ENCODE measurements at places on chromosomes 2 and 18.

DNA sequence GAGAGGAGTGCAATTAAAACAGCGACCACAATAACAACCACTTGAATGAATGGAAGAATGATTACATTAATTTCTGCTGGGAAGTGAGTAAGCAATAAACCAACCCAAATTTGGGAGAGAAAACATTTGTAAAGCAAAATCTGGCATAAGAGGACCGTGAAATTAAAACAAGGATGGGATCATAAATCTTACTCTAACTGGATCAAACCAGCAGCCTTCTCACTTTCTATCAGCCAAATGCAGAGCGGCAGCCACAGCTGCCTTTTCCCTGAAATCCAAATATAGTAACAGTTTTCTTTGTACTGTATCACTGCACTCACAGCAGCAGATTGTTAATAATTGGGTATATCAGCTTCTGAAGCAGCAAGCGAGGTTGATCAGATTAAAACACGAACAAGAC is 245.2 kb upstream of the REG3G start:
- no peak for DNase-seq

- no peak for DNase-seq
These were observed 33.8 kb downstream of the CCDC93 start for GRCh38 chr2:117979911-117980701.

DNA sequence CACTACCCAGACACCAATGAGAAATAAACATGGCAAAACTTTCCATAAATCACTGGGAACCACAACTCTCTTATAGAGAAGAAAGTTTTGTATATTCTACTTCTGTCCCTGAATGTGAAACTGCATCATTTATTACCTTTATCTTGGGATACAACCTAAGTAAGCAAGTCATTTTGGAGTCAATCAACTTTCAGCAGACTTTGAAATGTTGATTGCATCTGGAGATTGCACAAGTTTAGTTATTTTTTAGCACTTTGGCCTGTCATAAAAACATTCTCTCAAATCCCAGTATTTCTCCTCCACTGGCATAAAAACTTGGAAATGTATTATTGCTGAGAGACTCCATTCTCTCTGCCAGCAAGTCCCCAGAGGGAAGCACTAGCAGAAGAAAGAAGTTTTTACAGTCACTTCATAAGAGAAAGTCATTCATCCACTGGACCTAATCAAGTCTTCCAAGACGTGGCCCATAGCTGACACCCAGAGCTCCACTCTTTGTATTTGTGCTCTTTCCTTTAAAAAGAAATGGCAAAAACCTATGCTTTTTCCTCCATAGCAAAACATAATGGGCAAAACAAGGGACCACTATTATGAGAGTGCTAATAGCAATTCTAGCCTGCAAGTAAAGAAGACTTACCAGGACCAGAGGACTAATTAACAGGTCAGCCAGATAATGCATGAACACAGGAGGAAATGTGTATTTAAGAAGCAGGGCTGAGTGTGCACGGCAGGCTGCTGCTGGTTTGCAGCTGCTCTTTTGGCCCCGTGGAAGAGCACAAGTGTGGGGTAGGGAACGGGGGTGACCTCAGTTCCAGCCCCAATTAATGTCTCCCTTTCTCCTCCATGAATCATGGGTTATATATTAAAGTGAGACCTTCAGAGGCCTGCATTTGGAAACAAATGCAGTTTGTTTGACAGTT is 171.5 kb downstream of the INO80D start:
- DNase-seq: no peak

DNA sequence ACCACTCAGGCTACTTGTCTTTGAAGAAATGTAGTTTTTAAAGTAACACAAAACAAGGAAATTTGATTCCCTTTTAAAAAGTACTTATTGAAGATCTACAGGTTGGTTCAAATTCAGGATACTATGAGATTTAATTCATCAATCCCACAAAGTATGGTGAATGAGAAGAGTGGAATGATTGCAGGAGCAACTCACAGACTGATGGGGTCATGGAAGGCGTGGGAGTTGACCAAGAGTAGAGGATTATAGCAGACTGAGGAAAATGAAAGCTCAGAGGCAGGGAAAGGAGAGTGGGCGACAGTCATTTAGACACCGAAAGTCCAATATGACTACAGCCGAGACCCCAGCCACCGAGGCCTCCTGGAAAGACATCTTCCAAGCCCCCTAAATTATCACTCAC is 12.5 kb upstream of the DAPL1 start:
- no peak for DNase-seq

DNA sequence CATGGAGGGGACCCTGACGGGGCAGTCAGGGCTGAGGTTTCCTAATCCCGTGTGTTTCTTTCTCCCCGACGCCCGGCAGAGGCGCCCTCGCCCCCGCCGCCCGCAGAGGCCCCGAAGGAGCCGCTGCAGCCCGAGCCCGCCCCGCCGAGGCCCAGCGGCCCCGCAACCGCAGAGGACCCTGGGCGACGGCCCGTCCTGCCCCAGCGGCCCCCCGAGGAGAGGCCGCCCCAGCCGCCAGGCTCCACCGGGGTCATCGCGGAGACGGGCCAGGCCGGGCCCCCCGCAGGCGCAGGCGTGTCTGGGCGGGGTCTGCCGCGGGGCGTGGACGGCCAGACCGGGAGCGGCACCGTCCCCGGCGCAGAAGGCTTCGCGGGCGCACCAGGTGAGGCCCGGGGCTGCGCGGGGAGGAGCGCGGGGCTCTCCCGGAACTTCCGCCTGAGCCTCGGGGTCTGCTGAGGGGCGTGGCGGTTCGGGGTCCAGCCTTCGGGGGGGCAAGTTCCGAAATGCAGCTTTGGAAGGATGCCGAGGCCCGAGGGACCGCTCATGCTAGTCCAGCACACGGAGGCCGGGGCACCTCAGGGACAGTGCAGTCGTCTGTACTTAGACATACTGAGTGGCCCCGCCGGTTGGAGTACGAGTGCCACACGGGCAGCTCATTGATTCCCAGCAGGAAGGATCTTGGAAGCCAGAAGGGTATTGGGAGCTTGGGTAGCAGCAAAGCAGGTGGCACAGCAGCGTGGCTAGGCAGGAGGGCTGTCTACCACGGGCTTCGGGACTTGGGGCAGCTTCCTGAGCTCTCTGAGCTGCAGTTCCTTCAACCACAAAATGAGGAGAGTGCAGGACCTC is 60.1 kb downstream of the EMILIN2 start:
- no peak for DNase-seq

DNA sequence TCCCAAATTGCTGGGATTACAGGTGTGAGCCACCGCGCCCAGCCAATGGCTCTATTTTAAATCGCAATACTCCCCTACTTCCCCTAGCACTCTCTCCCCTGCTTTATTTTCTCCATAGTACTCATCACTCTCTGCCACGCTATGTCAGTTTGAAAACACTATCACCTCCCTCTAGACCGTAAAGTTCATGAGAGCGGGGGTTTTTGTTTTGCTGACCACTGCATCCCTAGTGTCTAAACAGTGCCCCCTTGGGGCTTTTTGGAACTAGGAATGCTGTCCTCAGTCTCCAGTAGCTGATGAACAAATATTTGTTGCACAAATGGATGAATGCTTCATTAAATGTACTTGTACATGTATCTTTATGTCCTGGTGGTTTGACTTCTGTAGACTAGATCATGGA is 44.1 kb downstream of the ATOH8 start:
- no peak for DNase-seq

DNA sequence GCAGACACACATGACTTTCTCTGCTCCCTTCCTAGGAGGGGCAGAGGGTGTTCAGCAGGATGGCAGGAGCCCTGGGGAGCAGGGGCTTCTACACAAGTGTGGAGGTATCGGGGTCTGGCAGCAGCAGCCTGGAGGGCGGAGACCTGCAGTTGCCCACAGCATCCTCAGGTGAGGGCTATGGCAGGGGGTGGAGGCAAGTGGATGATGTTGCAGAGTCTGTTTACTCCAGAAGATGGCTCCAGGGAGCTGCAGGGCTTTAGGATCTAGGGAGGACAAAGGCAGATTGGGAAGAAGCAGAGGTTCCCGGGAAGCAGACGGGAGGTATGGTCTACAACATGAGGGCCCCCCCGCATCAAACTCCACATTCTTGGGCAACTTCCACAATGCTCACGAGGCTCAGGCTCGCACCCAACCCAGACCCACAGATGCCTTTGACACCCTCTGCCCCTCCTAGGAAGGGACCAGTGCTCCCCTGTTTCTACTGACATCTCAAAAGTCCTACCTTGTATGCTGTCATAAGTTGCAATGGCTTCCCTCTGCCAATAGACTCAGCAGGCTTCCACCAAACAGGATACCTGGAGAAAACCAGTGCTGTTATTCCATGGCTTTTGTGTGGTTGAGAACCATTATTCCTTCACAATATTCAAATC is 12.0 kb upstream of the ATP6V1C2 start:
- no peak for DNase-seq

DNA sequence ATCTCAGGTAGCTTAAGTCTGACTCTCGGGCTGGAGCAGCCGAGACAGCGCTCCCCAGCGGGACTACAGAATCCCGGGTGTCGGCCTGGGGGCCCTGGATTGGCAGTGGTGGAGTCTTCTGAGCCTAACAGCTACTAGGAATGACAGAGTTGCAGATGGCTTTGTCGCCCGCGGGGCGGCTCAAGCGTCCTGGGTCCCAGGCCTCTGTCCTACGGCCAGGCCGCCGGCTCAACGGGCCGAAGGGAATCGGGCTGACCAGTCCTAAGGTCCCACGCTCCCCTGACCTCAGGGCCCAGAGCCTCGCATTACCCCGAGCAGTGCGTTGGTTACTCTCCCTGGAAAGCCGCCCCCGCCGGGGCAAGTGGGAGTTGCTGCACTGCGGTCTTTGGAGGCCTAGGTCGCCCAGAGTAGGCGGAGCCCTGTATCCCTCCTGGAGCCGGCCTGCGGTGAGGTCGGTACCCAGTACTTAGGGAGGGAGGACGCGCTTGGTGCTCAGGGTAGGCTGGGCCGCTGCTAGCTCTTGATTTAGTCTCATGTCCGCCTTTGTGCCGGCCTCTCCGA is 8.8 kb downstream of the SIX2 start:
- DNase-seq: no peak

GRCh38 chr2:128324897-128325410 is 6.3 kb upstream of the HS6ST1 start:
- no peak for DNase-seq

GRCh38 chr2:170218931-170219330 is 41.0 kb downstream of the MYO3B start:
- no peak for DNase-seq

- no peak for DNase-seq
These were observed 151.0 kb upstream of the GATA6 start for GRCh38 chr18:22018366-22018765.

- DNase-seq: peak; percentile 59
These were observed at the start of the genes SEPTIN10 and SOWAHC for GRCh38 chr2:109613922-109614714. Gene SEPTIN10 (minus strand): TSS chr2:109613966. CDS start chr2:109613827, 139 bp downstream. Gene SOWAHC (plus strand): TSS chr2:109614364. CDS start chr2:109614490, 126 bp downstream.

DNA sequence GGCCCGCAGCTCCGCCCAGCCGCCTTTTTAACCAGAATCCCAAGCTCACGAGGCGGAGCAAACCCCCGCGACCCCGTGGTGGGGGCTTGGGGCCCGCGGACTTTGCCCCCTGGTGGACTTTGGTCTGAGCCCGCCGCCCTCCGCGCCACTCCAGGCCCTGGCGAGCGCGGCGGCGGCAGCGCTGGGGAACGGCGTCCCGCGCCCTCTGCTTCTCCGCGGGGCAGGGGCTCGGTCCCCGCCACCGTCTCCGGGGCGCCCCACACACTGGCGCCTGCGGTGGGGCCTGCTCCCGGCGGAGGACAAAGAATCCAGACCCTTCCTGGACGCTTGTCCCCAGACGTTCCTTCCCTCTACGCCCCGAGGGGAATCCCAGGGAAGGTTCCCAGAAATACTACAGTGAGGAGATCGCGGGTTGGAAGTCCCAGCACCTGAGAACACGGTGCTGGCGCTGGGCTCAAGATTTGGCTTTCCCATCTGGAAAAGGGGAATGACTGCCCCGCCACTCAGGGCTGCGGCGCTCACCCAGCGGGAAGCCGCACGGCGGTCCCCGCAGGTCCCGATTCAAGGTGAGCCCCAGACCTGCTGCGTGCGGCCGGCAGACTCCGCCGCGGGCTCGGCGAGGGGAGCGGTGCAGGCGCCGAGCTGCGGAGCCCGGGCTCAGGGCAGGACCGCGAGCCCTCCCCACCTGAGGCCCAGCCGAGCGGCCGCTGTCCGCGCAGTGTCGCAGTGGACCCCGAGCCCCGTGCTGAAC is at the start of gene HAAO:
Gene HAAO (minus strand): TSS at position 1 of the 751 bp plus-strand sequence. CDS start 47 bp downstream, outside the sequence.
- no peak for DNase-seq

GRCh38 chr2:216596236-216596979 is 36.8 kb upstream of the IGFBP2 start:
- no peak for DNase-seq

GRCh38 chr2:230909841-230910545 is 15.0 kb downstream of the GPR55 start:
- no peak for DNase-seq

DNA sequence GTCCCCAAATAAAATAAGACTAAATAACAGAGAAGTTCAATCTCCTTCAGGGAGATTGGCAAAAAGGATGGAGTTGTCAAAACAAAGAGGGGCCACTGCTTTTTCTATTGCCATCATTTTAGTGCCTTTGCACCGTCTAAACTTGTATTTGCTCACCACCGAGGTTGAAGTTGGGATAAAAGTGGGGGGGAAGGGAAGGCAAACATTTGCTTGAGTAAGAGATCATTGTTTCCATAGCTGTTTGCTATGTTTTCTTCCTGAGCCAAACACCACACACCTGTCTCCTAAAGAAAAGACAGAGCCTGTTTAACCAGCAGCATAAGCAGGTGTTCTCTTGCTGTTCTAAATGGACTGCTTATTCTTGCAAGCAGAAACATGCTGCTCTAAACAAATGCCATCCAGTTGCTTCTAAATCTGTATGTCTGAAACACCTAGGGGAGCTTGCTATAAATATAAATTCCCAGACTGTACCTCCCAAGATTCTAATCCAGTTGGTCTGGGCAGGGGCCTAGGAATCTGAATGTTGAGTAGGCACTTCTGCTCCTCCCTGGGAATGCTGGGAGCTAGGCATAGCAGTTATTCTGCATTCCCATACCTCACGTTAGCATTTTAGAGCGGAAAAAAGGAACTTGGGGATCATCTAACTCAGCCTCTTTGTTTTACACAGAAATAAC is 179.4 kb upstream of the ARL4C start:
- no peak for DNase-seq

- DNase-seq: no peak
These were observed 378.6 kb upstream of the SLC14A2 start for GRCh38 chr18:45236676-45237075.

GRCh38 chr2:5285872-5286769 is 406.1 kb upstream of the SOX11 start:
- no peak for DNase-seq
